ENCODE measurements at places on chromosomes 16 and 17.

DNA sequence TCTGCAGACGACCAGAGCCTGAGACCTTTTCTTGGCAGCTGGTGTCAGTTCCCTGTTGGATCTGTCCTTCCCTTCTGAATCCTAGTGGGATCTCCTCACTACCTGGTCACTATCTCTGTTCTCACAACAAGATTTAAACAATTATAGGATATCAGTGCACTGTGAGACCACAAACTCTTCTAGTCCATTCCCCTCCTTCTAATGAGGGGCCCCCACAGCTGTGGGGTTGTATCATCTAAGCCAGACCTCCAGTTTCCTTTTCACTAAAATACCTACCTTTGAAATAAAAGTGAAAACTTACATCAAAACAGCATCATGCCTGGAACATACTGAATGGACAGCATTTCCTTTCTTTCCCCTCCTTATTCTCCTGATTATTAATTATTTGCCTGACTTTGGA is 233.2 kb downstream of the PRKCA start:
- no peak for DNase-seq

- no peak for DNase-seq
Measured at GRCh38 chr17:9023392-9024218, 2.3 kb downstream of the NTN1 start.

DNA sequence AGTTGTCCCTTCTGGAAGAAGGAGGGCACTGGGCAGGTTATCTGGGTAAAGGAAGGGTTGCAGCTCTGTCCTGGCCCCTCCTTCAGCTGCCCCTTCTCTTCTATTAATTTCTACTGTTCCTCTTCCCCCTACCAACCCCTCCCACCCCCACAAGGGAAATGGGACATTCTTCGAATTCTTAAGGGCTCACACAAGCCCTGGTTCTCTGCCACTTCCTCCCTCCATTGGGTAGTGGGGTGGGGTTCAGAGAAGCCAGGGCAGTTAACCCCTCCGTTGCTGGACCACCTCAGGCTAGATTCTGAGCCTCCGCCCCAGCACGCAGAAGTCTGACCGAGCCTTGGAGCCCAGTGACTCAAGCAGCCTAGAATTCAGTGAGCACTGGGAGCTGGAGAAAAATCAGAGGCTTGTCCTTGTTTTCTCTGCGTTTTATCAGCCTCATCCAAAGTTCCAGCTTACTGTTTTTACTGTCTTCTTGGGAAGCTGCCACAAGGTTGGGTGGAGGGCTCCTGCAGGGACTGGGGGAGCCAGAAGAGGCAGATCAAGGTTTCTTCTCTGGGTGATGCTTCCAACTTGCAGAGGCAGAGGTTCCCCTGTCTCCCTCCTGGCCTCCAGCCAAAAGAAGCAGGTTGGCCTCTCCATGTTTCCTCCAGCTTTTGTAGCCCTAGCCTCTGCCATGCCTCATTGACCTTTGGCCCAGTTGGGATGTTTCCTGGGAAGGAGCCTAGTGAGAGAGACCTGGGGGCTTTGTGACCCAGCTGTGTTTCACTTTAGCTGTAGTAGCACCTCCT is 10.2 kb downstream of the LASP1 start:
- DNase-seq = no peak

DNA sequence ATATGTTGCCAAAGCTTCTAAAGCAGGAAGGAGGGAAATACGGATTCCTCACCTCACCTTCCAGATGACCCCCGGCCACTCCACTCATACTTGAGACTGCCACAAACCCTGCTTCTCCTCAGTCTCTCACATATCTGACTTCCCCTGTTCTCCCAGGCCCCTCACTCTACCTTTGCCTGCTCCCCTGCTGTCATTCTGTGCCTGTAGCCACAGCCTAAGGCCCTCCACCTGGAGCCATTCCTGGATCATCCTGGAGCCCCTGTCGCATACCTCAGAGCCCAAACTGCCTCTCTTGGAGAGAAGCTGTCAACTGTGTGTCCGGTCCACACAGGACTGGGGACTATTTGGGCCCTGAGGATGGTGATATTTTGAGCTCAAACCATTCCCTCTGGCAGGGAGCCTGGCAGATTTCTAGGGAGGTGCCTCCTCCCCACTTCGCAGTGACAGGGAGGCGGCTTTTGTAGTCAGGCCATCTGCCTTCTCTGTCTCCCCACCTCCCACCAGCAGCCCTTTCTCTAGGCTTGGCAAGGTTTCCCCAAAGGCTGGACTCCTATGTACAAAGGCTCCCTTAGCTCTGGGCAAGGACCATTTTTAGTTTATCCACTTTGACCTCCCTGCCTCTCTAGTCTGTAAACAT is 2.3 kb upstream of the MED24 start:
- no peak for DNase-seq

DNA sequence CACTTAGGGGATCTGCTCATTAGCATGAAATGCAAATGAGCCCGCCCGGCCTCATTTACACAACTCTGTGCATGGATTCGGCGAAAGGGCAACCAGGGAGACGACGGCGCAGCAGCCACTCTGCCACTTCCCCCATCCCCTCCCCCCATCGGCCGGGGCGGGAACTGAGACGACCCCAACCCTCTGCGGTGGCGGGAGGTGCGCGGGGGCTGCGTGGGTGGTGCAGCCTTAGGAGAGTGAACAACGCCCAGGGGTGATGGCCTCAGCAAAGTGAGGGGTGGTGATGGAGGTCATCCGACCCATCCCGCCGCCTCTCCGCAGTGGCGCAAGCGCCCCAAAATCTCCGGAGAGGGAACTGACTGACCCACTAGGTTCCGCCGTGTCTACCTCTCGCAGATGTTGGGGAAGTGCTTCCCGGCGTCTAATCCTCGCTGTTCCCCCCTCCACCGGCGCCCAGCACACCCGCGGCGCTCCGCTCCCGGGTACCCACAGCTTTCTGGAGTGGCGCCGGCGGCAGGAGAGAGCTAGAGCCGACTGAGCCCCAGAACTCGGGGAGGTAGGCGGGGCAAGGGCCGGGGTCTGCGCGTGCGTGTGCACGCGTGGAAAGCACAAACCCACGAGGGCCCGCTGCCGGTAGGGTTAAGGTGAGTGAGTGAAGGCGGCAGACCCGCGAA is 1.4 kb upstream of the CACNA1G start:
- no peak for DNase-seq

DNA sequence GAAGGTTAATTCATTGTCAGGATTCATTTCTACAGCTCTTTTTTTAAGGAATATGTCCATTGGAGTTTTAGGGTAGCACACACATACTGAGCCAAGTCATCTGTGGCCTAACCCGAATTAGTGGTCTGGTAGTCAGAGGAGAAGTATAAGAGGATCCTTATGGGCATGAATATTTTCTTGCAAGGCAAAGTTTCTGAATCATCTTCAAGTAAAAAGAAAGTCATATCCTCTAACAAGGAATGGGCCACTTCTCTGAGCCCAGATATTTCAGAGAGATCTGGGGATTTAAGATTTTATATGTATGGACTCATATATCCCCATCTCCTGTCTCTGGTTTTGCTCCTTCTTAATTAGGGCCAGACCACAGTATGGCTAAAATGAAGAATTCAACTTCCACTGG is 99.2 kb upstream of the CDH8 start:
- DNase-seq = no peak

DNA sequence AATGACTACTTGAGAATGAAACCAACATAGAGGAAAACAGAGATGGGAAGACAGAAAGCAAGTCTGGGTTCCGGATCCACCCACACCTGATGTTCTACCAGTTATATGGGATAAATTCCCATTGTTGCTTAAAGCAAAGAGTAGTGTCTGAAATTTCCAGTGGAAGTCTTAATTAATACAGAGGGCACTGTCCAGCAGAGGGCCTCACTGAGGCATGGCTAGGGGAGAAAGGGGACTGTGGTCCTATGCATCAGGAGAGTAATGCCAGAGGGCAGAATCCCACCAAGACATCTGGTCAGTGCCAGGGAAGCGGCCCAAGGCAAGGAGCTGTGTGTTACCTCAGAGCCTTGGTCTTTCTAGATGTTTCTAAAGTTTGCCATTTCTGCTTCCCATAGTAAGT is 7.5 kb upstream of the UMOD start:
- DNase-seq = no peak

DNA sequence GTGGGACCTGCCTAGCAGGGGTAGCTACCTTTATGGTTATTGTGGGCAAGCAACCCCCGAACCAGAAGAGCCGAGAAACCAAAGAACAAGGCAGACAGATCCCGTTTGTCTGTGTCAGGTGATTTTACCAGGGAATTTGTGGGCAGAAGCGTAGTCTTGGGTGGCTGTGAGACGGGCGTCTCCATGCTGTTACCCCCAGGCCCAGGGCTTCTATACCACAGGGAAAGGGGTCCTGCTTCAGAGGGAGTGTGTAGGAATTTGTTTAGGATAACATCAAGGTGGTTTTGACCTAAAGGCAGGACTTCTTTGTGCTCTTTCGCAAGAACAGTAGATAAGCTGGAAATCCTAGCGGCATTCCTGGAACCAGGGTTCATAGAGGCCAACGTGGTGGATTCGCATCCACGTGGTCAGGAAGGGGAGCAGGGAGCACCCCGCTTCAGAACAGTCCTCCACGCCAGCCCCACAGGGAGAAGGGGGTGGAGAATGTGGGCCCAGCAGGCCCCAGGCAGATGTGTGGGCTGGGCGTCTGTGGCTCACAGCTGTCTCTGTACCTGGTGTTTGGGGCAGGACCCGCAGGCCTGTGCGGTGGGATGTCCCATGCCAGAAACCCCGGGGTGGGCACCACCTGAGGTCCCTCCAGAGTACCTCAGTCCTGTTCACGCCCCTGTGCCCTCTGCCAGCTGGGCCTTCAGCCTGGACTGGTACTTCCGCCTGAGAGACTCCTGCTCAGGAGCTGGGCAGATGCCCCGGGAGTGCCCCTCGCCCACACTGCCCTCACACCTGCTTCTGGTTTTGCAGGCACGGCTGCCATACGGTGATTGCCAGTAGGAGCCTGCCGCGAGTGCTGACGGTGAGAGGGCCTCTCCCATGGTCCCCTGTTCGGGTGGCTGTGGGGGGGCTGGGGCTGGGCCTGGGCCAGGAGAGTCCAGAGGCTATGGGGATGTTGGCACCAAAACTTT is 4.1 kb downstream of the DECR2 start:
- no peak for DNase-seq

- no peak for DNase-seq
Measured at GRCh38 chr17:57819867-57820266, 30.0 kb downstream of the MRPS23 start.

DNA sequence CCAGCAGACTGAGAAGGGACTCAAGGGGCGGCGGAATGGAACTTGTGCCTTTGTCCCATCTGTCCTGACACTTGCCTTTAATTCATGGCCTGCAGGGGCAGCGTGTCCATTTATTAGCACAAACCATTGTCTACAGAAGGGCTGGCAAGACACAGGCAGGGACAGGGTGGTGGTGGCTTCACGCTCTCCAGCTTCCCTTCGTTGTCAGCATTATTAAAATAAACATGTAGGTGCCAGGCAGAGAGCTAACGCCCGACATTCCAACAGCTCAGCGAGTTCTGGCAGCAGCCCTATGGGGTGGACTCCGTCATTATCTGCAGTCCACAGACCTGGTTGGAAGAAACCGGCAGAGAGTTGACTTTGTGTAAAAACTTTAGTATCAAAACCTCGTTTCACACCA is 16.3 kb downstream of the DNAI2 start:
- DNase-seq = no peak

DNA sequence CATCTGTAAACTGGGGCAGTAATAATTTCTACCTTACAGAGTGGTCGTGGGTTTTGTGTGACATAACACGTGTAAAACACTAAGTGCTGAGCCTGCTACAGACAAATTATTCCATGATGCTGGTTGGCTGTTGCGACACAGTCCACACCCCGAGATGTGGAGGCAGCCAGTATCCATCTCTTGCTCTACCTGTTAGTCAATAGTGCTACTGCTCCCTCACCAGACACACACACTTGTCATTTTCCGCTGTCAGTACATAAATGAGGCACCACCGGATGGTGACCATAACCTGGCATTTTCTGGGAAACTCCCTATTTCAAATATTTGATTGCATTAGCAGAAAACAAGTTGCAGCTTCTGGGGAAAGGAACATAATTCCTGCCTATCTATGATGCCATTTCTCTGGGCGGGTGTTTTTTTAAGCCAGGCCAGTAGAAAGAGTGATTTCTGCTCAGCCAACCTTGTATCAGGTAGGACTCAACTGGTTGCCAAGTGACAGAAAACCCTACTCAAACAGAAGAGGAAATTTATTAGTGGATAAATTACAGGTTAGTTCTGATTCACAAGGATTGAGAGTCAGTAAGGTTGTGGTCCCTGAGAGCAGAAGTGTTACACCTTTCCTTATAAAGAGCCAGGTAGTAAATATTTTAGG is 24.1 kb downstream of the DNAJA2 start:
- DNase-seq = no peak

DNA sequence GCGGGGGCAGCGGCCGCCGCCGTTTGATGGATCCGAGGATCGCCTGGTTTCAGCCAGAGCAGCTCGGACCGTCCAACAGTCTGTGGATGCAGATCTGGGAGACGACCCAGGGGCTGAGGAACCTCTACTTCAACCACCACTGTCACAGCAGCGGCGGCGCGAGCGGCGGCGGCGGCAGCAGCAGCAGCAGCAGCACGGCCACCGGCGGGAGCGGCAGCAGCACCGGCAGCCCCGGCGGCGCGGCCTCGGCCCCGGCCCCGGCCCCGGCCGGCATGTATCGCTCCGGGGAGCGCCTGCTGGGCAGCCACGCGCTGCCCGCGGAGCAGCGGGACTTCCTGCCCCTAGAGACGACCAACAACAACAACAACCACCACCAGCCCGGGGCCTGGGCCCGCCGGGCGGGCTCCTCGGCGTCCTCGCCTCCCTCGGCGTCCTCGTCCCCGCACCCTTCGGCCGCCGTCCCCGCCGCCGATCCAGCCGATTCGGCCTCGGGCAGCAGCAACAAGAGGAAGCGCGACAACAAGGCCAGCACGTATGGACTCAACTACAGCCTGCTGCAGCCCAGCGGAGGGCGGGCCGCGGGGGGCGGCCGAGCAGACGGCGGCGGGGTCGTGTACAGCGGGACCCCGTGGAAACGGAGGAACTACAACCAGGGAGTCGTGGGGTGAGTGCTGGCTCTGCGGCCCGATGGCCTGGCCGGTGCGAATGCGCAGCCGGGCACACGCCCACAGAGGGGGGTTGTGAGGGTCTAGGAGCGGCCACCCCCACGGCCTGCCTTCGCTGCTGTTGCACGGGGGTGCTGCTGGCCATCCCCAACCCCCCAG is 702 bp downstream of the TENT4B start:
- DNase-seq = no peak

DNA sequence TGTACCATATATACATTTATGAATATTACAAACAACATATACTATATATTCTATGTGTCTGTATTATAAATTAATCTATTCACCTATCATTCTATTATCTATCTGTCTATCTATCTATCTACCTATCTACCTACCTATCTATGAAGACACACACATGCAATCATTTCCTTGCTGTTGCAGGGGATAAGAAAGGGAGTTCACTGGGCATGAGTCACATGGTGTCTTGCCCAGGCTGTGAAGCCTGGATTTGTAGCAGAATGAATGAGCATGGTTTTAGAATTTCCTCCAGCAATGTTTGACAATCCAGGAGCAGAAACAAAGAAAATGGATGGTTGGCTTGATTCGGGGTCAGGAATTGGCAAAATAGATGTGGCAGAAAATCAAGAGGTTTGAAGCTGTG is 23.2 kb upstream of the FAM20A start:
- no peak for DNase-seq

- DNase-seq = no peak
Measured at GRCh38 chr16:79253100-79253631, 347.4 kb downstream of the MAF start.

- DNase-seq = no peak
Measured at GRCh38 chr17:49910094-49910857, 58.7 kb upstream of the DLX4 start.

- no peak for DNase-seq
Measured at GRCh38 chr16:70805787-70806186, 4.8 kb upstream of the VAC14 start.
